ENCODE measurements at places on chromosomes 2 and 18.
A peak's percentile ranks its signal among the peaks of the same experiment; 100 is the strongest.

DNA sequence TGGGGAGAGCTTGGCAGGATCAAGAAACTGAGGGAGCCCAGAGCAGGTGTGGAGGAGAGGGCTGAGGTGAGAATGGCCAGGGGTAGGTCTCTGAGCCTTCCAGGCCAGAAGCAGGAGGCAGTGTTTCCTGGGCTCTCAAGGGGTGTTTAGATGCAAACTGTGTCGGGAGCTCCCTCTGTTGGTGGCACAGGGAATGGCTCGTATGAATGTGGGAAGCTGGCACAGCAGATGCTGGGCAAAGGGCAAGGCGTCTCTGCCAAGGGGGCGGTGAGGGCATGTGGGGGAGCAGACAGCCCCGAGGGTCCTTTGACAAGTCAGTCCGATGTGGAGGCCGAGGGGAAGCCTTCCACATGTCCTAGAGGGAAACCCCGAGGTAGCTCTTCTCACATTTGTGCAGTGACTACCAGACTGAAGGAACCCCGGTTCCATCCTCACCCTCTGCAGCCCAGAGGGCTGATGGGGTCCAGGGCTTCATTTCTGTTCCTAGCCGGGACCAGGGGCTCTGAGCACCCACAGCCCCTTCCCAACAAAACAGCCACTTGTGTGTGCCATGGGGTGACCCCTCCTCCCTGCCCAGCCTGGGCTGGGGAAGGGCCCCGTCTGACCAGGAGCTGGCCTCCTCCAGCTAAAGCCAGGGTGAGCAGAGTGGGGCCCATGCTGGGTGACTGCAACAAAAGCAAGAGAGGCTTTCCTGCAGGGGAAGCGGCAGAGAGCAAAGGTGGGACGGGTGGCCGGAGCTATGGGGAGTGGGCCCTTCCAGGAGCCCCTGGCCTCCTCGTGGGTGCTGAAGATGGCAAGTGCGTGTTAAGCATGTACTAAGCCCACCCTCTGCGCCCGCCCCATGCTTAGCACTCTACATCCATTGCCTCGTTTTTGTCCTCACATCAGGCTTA, 103.4 kb downstream of the SEPTIN10 start:
- DNase-seq = peak; percentile 71

DNA sequence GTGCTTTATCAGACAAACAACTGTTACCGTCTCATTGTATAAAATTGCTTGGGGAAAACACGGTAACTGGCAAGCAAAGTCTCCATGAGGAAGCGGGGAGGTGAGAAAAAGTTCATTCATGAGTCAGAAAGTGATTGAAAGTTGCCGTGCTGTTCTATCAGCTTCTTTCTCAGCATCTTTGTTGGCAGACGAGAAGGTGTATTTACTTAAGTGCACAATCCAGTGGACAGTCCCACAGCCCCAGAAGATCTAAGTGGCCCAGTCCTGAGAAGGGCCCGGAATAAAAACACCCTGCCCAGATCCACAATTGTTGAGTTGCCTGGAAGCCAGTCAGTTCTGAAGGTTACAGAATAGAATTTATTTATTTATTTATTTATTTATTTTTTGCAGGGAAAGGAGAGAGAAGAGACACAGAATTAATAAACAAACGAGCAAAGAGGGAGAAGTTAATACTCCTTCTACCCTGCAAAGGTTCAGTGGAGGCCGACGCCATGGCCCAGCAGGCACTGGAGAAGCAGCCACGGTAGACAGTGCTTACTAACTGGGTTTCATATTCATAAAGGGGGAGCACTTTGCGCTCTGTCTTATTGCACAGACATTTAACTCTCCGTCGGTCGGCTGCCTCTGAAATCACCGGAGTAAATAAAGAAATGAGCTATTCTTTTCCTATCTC, 676.0 kb upstream of the SALL3 start:
- DNase-seq = no peak

DNA sequence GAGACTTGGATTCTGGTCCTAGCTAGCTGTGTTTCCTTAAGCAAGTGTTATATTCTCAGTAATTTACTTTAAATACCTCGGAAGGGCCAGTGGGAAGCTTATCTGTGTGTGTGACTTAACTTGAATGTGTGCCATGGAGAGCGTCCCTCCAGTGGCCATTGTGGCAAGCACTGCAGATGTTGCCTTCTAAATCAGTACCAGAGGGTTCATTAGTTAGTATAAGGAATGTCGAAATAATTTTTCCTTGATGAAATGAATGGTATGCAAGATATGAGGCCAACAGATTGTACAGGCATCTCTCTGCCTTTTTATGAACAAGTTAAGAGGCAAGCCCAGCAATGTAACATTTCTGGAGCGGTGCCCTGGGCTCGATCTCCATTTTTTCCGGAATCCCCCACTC, 52.0 kb downstream of the FBXO36 start:
- no peak for DNase-seq

DNA sequence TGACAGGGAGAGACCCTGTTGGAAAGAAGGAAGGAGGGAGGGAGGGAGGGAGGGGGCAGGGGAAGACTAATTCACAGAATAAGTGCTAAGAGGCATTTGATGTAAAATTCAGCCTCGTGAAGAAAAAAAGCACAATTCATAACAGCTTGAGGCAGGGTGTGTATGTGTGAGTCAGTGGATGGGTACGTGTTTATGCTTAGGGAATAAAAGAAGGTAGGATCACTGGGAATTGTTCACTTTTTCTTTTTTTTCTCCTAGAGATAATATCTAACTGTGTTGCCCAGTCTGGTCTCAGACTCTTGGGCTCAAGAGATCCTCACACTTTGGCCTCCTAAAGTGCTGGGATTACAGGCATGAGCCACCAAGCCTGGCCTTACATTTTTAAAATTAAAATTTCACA, 39.2 kb downstream of the WDR33 start:
- DNase-seq = no peak

GRCh38 chr18:34880882-34881834, 160.1 kb upstream of the MAPRE2 start:
- no peak for DNase-seq

GRCh38 chr2:161713706-161714105, 89.5 kb downstream of the SLC4A10 start:
- DNase-seq = no peak

- DNase-seq = no peak
Observed at GRCh38 chr2:227804975-227805374, 8.7 kb upstream of the CCL20 start.

DNA sequence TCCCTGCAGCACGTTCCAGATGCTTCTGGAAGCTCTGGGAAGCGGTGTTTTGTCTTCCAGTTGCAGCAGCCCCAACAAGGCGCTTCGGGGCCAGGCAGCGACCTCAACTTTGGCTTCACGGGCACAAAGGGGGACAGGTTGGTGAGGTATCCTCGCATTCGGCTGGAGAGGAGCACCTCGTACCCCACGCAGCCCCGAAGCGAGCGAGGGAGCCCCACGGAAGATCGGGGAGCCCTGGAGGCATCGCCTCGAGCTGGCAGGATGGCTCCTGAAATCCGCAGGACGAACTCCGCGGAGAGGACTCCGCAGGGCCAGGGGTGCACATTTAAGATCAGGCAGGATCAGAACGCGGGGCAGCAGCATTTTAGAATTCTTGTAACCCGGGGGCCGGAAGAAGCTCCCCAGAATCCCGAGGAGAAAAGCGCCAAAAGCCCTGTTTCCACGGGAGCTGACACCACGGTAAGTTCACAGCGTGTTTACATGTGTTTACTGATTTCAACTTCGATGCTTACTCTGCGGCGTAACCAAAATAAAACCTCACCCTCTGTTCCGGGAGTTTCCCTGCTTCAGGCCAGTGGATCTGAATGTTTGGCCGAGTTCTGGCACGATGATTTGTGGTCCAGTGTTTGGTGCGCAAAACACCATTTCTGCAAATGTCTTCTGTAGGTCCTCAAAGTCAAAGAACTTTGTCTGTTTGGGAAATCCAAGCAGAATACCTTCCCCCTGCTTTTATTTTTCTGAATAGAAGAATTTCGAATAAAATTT, 212.5 kb downstream of the NEDD4L start:
- DNase-seq = no peak

- DNase-seq = no peak
Observed at GRCh38 chr2:72718876-72719275, 107.0 kb downstream of the EXOC6B start.

DNA sequence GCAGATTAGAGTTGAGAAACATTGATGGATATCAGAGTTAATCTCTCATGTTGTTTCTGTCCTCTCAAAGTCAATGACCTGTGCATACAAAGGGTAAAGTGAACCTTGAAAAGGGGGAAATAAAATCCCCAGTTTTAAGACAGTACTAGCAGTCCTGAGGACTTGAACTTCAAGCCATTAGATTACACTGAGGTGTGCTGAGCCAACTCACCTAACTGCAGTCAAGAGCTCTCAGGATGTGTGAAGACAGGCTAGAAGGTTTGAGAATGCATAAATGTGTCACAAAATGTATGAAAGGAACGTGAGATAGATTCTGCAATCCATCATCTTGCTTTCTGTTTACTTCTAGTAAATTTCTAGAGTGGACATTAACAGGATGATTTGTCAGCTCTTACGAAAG, 35.5 kb downstream of the DOCK10 start:
- no peak for DNase-seq

GRCh38 chr2:160968183-160968582, 192.0 kb upstream of the TANK start:
- DNase-seq = no peak

DNA sequence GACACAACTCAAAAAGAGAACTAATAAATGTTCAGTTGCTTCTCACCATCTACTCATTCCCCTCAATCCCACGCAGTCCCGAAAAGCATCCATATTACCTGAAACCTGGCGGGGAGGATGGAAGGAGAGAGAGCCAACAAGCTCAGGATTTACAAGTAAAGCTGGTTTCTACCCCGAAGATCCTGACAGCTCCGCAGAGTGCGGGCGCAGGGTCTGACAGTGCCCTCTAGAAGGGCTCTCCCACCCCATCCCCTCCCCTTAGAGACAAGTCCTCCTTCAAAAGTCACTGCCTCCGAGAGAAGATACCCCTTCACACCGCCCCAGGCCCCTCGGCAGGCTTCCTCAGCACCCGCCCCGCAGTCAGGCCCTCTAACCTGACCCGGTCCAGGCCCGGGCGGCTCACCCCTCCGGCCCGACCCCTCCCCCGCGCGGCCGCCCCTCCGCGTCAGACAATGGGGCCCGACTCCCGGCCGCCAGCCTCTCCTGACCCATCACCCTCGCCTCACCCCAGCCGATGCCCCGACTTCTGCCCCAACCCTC, 550 bp downstream of the RAB1A start:
- peak; percentile 22 for DNase-seq

- DNase-seq = no peak
Observed at GRCh38 chr18:3590096-3590630, 140.2 kb downstream of the TGIF1 start.

GRCh38 chr2:235610696-235611257, 116.9 kb downstream of the AGAP1 start:
- DNase-seq = no peak

DNA sequence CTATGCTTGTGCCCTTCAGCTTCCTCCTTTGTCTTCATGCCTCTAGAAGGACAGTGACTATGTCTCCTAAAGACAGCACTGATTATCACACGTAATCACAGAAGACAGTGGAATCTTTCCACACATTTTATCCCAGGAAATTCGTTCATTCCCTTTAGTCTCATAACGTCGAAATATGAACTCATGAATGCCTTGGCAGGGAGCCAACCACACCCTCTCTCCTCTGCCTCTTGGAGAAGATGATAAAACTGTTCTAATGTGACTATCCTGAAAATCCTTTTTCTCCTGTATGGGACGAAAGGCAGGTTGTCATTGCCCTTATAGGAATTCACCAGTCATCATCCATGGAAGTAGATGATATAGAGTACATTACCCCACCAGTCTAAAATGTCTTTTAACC, 726.6 kb upstream of the FANCL start:
- DNase-seq = no peak

- DNase-seq = no peak
Observed at GRCh38 chr2:158688721-158689120, 106.4 kb upstream of the DAPL1 start.

DNA sequence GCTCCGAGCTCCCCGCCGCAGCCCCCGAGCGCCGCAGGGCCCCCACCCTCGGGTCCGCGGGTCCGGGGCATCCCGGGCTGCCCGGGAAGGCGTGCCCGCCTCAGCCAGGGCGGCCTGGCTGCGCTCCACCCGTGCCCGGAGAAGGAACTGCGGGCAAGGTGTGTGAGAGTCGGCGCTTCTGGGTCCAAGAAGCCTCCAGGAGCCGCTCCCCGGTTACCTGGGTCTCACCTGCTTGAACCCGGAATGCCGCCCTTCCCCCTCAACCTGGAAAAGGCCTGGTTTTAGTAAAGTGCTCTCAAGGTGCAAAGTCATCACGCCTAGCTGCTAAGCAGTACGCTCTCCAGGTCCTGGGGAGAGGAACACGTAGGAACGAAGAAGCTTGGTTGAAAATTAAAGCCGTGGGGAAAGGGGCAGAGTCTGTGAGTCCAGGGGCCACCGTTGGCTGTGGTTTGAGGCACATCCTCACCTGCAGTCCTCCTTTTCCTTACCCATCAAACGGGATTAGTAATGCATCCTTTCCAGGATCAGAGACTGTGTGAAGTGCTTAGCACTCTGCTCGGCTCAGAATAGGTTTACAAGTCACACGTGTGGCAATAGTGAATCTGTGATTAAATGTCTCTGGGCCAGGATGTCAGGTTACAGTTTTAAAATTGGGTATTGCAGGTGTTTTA, 1.2 kb downstream of the ASAP2 start:
- no peak for DNase-seq

GRCh38 chr2:37653805-37654378, 17.6 kb downstream of the CDC42EP3 start:
- DNase-seq = peak; percentile 75

- no peak for DNase-seq
Observed at GRCh38 chr2:31110998-31111397, 27.2 kb downstream of the GALNT14 start.

DNA sequence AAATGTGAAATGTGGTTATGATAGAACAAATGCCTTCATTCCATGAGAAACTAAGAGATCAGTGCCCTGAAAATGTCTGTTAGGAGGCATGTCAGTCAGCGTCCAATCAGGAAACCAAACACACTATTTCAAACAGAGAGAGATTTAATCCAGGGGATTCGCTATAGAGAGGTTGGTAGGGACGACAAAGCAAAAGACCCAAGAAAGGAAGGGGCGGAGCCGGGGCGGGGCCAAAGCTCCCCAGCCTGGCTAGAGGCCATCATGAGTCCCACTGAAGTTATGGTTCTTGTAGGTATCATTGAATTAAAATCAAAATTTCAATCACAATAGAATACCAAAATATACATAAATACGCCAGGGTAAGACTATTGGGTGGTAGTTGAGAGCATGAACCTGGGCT, 32.9 kb upstream of the RNF149 start:
- DNase-seq = no peak

DNA sequence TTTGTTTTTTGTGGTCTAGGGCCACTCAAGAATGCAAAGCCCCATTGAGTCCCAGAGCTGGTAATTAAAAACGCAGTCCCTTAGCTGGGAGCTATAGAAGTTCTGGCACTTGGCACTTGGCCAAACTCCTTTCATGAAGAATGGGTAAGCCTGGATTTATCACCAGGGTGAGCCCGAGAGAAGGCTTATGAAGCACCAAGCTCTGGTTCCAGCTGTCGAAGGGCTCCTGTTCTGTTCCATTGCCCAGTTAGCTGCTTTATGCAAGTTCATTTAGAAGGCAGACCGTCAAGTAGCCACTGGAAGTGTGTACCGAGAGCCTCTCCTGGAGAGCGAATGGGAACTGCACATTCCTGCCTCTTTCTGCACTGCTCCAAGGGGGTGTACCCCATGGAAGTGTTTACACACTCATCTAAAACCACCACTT, 14.2 kb downstream of the ECEL1 start:
- no peak for DNase-seq
